ENCODE measurements at places on chromosomes 11 and 22.

- DNase-seq, result no peak
These were observed 213.1 kb upstream of the ZBED5 start for GRCh38 chr11:11070976-11071375.

- DNase-seq, result no peak
These were observed 5.4 kb downstream of the GRK2 start for GRCh38 chr11:67271541-67272284.

- no peak for DNase-seq
These were observed 1289.4 kb downstream of the FAM181B start for GRCh38 chr11:81444297-81444696.

GRCh38 chr11:102608699-102609098 is 16.4 kb downstream of the MMP20 start:
- no peak for DNase-seq

GRCh38 chr22:34333285-34333684 is 413.0 kb upstream of the LARGE1 start:
- no peak for DNase-seq

GRCh38 chr22:24703101-24703500 is 71.4 kb downstream of the PIWIL3 start:
- no peak for DNase-seq

DNA sequence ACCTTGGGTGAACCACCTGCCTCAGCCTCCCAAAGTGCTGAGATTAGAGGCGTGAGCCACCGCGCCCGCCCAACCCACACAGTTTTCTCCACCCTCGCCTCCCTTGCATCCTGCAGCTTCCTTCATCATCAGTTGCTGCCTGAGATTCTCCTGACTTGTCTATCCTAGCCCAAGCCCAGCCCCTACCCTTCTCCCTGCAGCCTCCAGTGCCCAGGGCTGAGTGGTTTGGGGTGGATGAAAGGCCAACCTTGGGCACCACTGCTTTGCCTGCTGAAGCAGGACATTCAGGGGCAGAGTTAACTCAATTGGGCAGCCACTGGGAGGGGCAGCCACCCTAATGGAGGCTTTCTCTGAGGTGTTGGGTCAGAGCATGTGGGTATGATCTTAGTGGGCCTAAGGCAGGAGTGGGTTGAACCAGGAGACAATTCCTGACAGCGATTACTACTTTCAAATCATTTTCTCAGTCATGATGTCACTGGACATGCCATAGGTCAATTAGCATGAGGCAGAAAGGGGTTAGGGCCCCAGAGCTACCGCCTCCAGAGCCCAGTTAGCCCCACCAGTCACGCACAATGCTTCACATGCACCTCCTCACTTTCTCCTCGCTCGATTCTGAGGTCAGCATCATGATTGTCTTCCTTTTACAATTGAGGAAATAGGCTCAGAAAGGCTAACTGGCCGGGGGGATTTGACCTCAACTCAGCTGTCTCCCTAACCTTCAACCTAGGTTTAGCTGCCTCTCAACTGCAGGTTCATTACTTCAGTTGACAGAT is 1.0 kb upstream of the FKBP2 start:
- no peak for DNase-seq
